Naive thymus-derived CD4-positive, alpha-beta T cell (primary cell): ENCODE measurements at places on chromosomes 13 and 19.

DNA sequence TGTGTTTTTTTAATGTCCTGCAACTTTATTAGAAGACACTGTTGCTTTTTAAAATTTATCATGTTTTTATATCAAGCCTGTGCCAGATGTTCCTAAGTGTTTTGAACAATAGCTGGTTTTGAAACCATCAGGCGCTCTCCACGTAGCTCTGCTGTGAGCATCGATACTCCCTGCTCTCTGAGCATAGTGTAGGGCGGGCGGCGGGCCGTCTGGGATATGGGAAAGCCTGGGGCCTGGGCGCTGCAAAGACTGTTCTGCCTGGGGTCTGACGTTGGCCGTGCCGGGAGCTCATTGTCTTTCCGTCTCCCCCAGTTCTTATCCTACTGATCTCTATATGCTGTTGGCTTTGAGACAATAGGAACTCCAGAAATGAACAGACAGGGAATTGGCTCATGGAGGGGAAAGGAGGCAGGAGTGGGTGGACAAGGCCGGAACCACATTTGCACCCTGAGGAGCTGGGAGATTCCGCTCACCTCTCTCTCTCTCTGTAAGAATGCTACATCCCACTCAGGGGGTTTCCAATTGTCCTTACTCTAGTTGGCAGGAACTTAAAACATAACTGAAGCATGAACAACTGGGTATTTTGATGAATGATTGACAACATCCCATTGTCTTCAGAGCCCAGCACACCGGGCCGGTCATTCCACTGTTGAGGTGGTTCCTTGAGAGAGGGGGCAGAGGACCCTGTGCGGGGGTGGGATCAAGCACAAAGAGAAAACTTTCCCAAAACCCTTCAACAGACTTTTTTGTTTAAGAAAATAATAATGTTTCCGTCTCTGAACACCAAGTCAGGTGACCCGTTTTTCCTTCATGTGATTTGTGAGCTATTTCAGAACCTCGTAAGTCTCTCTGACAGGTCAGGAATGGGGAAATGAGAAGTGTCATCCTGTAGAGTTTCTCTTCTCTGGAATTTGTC, 64.7 kb downstream of the COL4A2 start:
- no peak for DNase-seq

GRCh38 chr13:107554460-107554859, 660.9 kb downstream of the LIG4 start:
- no peak for DNase-seq

GRCh38 chr13:97224544-97225300, 2.6 kb downstream of the MBNL2 start:
- DNase-seq, result peak; percentile 53

DNA sequence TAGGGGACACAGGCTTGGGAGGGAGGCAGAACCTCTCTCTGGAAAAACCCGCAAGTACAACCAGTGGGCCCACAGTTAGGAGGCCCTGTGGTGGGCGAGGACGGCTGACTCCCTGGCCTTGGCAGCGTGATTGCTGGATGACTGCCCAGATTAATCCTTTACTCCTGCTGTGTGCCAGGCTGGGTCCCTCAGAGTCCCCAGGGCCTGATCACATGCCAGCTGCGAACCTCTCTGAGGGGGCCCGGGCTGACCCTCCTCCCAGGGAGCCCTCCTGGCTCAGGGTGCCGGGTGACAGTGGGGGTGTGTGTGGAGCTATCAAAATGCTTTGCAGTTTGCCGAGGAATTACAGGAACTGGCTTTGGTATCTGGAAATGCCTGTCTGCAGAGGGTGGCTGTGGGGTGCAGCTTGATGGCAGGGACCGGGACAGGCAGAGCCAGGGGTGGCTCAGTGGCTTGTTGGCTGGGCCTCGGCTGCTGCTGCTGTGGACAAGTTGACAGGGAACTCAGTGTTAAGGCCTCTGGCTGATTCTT, 48.9 kb downstream of the DNM2 start:
- DNase-seq, result no peak

GRCh38 chr19:38134540-38135149, 89.4 kb downstream of the DPF1 start:
- DNase-seq, result no peak

GRCh38 chr13:41401366-41401765, 56.0 kb upstream of the RGCC start:
- no peak for DNase-seq

GRCh38 chr13:111046590-111047141, 68.4 kb upstream of the ARHGEF7 start:
- no peak for DNase-seq

- DNase-seq, result no peak
Observed at GRCh38 chr19:57437931-57438330, 2.8 kb downstream of the ZNF749 start.

GRCh38 chr19:30064348-30064699, 122.3 kb downstream of the URI1 start:
- DNase-seq, result no peak

- DNase-seq, result peak; percentile 98
Observed at GRCh38 chr19:53394974-53395839, at the start of gene ZNF765. ZNF765 (plus strand) TSS chr19:53395149; CDS start chr19:53398016, 2,867 bp downstream.

DNA sequence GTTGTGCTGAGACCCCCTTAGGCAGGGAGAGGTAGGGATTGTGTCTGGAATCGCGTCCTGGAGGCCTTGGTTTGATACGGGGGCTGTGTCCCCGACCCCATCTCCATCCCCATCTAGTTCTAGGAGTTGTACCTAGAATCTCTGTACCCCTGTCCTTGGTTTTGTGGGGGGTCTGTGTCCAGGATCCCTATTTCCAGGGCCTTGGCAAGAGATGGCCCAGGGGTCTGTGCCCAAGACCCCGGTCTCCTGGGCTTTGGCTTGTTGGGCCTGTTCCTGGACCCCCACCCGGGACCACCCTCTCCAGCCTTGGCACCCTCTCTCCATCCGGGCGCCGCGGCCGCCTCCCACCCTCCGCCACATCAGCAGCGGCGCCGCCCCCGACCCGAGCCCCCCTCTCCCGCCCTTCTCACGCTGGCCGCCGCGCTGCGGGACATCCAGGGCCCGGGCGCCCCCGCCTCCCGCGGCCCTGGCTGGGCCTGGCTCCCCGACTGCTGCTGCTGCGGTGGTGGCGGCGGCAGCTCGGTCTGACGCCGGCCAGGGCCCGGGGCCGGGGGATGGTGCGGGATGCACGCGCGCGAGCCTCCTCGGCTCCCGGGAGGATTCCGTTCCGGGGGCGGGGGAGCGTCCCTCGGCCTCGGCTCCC, at the start of gene NUMBL:
TSS of gene NUMBL (minus strand) at position 602 of the 643 bp plus-strand sequence. CDS start at position 434, 168 bp downstream.
- DNase-seq, result no peak

DNA sequence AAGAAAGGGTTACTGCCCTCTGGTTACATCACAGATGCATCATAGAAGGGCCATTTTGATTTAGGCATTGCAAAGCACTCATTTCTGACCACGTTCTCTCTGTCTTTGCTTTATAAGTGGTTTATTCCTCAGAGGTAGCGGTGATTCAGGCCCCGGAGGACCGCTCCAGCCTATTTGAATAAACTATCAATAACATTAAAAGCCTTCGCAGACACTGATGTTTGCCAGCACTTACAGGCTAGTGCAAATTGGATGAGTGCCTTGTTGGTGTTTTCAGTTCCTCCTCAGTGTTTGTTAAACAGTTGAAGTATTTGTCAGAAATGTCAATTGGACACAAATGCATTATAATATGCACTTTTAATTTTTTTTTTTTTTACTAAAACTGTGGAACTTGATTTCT, 120.2 kb downstream of the RXFP2 start:
- DNase-seq, result no peak

DNA sequence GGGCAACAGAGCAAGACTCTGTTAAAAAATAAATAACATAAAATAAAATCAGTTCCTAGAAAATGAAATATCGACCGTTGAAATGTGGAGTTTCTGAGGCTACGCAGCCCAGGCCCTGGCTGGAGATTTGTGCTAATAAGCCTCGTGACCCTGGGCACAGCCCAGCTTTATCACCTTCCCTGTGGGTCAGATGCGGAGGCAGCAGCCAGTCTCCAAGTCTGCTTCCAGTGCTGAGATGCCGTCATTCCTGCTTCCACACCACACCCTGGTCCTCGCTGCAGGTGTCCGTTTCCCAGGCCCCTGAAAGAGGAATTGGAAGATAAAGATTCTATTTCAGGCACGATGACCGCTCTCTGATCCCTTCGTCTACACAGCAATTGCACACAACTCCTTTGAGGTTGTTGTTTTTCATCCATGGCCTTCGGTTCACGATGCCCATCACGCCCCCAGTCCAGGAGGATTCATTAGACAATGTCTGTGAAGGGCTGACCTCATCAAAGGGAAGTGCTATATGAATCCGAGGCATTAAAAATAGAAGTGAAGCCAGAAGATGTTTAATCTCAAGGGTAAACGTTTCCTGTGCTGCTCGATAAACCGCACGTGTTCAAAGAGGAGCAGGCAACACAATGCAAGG, 48.3 kb upstream of the ATP11A start:
- no peak for DNase-seq

GRCh38 chr19:49506575-49507105, 5.8 kb upstream of the FCGRT start:
- DNase-seq, result peak; percentile 84

DNA sequence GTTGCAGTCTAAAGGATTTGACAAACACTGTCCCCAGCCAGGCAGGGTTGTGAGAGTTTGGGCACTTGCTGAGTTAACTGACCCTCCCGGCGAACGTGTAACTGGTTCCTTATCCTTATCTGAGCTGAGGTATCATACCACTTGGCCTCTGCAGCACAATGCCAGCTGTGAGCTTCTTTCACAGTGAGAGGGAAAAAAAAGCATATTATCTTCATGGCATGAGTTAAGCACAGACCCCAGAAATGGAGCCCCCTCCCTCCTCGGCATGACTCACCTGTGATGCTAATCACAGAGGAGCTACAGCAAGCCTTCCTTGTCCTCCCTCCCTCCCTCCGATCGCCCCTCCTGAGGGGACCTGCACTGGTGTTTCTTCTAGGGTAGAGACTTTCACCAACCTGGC, 60.5 kb downstream of the EFNB2 start:
- DNase-seq, result no peak

- no peak for DNase-seq
Observed at GRCh38 chr19:36152352-36153091, at the start of gene COX7A1. COX7A1 (minus strand) TSS chr19:36152447; CDS start chr19:36152407, 40 bp downstream.

DNA sequence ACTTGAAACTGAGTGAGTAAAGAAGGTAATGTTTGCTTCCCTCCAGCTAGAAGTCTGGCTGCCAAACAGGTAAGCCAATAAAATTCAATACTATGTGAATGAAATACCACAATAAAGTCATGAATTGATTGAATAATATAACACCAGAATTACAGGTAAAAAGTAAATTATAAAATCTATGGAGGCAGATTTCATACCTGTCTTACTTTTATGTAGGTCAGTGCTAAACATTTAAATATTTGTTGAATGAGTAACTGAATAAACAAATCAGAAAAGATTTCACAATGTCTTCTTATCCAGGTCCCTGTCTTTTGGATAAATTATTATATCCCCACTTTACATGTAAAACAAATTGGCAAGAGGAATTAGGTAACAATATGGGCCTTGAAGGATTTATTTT, 62.7 kb downstream of the MICU2 start:
- no peak for DNase-seq

- no peak for DNase-seq
Observed at GRCh38 chr13:80979035-80979641, 638.2 kb upstream of the SPRY2 start.

GRCh38 chr19:45439190-45439568, 15.5 kb upstream of the ERCC1 start:
- DNase-seq, result no peak

DNA sequence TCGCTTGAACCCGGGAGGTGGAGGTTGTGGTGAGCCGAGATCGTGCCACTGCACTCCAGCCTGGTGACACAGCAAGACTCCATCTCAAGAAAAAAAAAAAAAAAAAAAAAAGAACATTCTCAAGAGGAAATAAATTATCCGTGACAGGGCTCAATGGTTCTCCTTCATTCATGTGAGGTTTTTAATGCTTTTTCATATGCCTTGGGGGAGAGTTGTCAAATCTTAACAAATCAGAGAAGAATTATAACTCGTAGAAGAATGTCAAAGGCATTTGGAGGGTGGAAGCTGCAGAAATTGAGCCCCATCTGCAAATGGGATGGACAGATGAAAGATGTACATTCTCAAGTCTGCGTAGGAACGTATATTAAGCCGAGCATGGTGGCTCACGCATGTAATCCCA, 34.9 kb upstream of the HOMER3 start:
- DNase-seq, result no peak

DNA sequence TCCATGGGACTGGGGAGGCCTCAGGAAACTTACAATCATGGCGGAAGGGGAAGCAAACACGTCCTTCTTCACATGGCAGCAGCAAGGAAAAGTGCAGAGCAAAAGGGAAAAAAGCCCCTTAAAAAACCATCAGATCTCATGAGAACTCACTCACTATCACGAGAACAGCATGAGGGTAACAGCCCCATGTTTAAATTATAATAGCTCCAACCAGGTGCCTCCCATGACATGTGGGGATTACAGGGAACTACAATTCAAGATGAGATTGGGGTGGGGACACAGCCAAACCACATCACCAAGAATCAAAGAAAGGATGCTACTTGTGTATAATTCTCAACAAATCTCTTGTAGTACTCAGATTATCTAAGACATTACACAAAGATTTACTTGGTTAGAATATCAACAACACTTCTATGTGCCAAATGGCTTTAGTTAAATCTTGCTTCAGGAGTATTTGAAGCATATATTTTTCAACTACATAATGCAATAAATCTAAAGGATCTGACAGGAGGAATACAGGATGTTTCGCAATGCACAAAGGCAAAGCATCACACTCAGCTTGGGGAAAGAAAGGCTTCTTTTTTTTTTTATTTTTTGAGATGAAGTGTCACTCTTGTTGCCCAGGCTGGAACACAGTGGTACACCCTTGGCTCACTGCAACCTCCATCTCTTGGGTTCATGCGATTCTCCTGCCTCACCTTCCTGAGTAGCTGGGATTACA, 180.0 kb downstream of the LHFPL6 start:
- DNase-seq, result no peak

DNA sequence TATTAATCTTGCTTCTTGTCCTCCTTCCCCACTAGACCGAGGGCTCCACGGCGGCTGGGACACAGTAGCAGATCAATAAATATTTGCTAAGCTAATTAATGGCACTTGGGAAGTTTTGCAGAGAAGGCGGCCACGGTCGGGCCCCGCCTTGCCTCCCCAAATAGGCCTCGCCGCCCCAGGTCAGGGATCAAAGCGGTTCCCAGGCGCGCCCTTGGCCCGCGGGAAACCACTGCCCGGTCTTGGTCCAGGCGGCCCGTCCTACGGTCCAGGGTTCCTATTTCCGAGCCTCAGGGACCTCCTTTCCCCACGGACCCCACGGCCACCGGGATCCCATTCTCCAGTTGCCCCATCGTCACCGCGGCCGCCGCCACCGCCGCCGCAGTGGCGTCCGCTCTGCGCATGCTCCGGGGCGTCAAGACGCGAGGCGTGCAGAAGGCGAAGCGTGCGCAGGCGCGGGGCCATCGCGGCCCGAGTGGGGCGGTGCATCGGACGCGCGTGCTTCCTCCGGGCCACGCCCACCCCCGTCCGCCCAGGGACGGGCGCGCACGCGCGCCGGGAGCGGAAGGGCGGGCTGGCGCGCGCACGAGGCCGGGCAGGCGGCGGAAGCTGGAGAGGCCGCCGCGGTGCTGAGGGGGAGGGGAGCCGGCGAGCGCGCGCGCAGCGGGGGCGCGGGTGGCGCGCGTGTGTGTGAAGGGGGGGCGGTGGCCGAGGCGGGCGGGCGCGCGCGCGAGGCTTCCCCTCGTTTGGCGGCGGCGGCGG, at the start of gene SMARCA4:
TSS of gene SMARCA4 (plus strand) at position 717 of the 759 bp plus-strand sequence. CDS start 23,122 bp downstream, outside the sequence.
- DNase-seq, result peak; percentile 100
